ENCODE measurements at places on chromosomes 13 and 19. TPM values are rescaled to one million over a fixed set of nuclear protein-coding genes. Genes with fewer than 3 reads are reported as not detected.

DNA sequence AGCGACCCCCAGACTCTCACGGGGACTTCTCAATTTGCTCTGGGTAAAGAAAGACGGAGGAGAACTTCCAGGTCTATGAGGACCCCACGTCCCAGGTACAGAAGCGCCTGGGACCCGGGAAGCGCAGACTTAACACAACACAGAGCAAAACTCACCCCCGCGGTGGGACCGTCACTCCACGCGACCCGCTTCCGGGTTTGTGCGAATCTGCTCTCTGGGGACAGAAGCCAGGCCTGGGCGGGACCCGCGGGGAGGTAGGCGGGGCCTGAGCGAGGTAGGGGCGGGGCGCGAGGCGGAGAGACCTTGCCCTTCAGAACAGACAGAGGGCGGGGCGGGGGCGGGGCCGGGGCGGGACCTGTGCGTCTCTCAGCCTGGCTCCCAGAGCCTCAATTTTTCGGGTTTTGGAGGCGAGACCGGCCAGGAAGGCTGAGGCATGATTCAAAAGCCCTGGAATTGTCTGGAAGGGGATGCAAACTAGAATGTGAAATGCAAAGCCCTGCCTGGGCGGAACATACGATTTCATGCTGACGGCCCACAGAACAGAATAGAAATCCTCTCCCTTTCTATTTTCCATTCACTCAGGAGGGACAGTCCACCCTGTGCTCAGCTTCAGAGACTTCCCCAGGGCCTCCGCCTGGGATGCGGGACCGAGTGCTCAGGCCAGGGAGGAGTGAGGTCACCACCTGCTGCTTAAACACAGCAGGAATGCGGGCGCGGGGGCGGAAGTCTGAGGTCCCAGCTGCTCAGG lies 19.3 kb upstream of the ZNF888 start:
- peak; percentile 88 for DNase-seq

GRCh38 chr19:8158411-8159074 lies 9.2 kb upstream of the FBN3 start:
- DNase-seq = peak; percentile 81

DNA sequence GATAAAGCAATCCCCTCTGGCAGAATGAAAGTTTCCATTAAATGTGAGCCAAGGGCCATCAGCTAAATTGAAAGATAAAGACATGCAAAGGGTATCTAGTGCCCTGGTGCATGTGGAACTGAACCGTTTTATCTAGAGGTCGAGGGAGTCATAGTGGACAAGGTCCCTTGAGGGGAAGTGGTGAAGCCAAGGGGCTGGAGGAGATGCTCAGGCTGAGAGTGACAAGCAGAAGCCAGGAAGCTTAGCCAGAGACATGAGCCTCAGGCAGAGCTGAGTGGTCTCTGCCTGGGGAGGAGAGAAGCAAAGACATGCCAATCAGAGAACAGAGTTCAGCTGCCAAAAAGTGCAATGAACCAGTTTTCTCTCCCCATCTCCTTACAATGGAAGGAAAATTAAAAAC lies 68.1 kb upstream of the SLC10A2 start:
- no peak for DNase-seq

- DNase-seq = no peak
These were observed 28.7 kb downstream of the CAPN12 start for GRCh38 chr19:38715555-38715954.

DNA sequence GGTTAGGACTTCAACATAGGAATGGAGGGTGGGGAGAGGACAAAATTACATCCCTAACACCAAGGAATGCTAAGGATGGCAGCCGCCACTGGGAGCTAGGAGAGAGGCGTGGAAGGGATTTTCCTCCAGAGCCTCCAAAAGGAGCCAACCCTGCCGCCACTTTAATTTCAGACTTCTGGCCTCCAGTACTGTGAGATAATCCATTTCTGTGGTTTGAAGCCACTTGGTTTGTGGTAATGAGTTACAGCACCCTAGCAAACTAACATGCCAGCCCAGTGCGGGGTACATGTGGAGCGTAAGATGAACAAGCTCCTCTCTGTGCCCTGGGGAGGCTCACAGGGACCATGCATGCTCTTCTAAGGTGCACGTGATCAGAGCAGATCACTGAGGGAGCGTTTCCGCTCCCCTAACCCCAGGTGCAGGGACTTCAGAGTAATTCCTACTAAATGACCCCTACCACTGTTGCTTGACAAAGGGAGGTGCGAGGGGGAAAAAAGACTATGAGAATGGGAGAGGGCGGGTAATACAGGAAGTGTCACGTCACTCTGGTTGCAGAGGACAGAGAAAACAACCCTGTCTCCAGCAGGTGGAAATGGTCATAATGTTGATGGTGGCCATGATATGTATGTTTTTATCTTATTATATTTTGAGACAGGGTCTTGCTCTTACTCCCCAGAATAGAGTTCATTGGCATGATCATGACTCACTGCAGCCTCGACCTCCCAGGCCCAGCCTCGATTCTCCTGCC lies 12.0 kb downstream of the FPR1 start:
- DNase-seq = no peak

- no peak for DNase-seq
These were observed 1.1 kb downstream of the ZNF444 start for GRCh38 chr19:56142087-56142787.

DNA sequence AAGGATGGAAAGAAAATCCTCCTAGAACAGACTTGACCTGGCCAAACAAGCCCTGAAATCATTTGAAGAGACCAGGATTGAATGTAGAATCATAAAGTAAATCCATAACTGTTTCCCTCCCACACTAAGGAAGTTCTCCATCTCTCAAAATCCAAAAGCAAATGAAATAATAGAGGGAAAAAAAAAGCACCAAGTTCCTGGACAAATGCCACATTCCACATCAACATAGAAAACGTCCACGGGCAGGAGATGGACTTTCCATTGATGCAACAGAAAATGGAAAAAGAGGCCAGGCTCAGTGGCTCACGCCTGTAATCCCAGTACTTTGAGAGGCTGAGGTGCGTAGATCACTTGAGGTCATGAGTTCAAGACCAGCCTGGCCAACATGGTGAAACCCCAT lies 56.2 kb downstream of the INSR start:
- DNase-seq = no peak

Gene ZNF222
- total RNA-seq = 4.3 TPM
